ENCODE measurements at places on chromosomes 5 and 9.
A peak's percentile ranks its signal among the peaks of the same experiment; 100 is the strongest.

DNA sequence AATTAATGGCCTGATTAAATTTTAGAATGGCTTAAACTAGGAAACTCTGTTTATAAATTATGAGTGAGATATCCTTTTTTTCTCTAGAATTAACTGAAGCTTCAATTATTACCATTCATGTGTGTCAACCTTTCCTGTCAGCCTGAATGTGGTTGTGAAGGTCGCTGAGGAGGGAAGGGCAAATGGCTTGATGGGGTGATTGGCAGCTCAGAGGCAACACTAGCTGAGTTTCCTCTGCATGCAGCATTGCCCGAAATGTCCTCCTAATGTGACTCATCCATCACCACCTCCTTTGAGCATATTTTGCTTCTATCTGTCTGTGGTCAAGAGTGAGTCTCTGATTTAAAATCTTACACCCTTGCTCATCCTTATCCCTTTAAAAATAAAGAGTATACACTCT, 281.9 kb downstream of the TENT4A start:
- no peak for DNase-seq

DNA sequence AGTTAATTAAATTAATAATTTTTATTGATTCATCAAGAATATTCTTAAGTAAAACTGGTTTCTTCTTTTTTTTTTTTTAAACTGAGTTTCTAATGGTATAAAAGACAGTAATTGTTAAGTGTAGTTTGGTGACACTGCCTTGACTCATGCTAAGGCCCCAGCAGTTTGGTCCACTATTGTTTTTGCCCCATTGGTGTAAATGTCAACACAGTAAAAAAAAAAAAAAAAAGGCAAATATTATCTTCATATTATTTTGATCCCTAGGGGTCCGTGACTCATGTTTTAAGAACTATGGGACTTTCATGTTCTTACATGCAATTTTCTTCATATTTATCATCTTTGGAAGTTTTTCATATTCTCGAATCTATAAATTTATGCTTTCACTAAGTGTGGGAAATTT, 29.2 kb upstream of the JAK2 start:
- no peak for DNase-seq

DNA sequence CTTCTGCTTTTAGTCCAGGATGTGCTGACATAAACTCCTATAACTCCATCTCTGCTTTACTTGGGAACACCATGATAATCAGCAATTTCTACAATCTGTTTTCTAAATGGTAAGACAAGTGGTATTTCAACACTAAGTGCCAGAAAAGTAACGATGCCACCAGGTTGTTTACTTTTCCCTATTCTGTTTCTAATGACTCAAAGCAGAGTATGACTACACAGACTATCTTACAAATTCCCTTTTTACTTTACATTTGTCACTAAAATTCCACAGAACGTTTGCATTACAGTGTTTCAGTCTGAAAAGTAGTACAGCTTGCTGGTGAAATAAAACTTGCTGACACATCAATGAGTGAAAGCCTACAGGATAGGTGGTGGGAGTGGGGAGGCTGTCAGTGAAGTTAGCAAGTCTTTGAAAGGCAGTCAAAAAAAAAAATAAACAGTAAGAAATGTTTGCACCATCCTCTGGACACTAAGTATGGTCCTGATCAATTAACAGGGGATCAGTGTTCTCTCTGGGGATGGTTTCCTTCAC, 186.5 kb downstream of the LURAP1L start:
- no peak for DNase-seq

DNA sequence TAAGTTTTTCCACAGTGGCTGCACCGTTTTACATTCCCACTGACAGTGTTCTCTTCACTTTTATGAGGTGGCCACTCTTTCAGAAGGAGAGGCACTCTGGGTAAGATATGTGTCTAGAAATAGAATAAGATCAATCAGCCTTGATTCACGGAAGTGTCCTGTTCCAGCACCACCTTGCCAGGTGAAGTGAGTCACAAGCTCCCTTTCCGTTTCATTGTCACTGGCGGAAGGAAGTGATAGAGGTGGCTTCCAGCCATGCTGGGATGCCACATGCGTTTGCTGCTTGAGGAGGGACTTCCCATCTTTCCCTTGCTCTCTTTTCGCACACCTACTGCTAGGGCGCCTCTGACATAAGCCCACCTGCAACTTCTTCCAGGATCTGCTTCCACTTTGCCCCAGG, 217.1 kb downstream of the PIK3R1 start:
- DNase-seq = no peak

- no peak for DNase-seq
Measured at GRCh38 chr5:68420476-68421344, 205.2 kb downstream of the PIK3R1 start.

DNA sequence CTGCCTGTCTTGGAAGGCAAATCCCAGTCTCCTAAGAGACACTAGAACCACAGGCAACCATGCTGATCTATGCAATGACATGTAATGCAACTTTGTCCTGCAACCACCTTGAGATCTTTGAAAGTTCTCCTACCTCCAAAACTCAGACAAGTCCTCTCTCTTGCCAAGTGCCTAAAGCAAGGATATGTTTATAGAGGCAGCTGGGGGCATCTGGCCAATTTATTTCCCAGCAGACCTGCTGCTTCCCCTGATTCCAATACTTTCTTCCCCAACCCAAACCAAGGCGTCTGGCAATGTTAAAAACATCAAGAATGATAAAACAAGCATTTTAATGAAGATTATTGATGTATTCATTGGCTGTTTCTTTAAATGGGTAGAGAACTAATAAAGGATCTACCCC, 138.4 kb downstream of the DOCK8 start:
- no peak for DNase-seq

DNA sequence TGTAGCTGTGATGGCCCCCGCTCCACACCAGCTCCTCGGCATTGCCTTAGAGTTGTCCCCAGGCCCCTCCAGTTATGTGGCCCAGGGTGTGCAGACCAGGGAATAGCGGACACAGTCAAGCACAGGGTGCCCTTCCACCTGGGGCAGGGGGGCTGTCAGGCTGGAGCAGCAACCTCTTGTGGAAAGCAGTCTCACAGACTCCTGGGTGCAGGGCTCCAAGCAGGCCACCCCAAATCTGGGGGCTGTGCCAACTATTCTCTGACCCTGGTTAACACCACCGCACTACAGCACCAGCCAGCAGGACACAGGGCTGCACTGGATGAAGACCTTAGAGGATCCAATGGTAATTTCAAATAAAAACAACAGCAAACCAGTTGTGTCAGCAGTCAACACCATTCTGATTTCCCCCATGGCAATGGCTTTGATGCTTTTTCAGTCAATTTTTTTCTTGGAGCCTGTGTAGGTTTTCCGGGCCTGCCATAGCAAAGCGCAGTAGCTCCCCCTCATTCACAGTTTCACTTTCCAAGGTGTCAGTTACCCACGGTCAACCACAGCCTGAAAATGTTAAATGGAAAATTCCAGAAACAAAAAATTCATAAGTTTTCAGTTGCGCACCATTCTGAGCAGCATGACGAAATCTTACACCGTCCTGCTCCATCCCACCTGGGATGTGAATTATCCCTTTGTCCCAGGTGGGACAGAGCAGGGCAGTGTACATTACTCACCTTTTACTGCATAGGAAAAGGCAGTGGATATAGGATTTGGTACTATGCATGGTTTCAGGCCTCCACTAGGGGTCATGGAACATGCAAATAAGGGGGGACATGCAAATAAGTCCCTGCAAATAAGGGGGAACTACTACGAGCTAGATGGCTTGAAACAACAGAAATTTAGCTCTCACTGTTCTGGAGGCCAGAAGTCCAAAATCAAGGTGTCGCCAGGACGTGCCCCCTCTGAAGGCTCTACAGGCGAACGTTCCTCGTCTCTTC, 49.0 kb downstream of the C5orf15 start:
- no peak for DNase-seq

DNA sequence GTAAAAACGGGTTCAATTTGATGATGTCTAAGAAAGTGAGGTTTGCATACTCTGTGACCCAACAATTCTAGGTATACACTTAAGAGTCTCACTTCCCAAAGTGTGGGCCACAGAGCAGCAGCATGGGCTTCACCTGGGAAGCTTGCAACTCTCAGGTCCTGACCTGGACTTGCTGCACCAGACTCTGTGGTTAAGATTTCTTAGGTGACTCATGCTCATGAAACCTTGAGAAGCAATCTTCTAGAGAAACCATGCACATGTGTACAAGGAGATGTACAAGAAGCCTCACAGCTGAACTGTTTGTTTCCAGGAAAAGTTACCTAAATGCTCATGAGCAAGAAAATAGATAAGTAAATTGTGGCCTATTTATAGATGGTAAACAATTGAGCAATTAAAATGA, 30.0 kb downstream of the DNAJC21 start:
- DNase-seq = no peak

DNA sequence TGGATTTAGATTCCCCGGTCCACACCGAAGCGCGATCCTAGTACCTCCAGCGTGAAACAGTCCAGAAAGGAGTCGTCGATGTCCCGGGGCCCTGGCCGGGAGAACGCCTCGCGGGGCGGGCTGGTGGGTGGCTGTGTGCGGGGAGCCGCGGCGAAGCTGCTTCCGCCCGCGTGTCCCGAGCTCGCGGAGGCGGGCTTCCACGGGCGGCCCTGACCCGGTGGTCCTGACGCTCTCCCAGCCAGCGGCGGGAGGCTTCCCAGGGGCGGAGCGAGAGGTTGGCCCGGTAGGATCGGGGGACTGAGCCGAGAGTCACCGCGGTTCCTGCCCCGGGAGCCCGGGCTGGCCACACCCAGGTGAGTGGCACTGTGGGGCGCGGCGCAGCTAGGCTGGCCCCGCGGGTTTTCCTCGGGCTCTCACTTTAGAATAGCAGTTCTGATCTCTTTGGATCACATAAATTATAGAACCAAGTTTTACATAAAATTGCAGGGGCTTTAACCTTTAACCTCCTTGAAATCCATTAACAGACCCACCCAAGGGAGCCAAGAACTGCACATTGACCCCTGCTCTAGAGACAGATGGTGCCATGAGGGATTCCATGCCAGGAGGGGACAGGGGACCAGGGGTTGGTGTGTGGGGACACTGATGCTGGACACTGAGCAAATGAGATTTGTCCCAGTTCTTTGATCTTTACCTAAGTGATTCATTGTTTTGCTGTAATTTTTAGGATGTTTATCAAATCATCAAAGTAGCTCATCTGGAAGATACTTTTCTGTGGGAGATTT, 29.2 kb upstream of the IL31RA start:
- no peak for DNase-seq

GRCh38 chr9:131046581-131047202, 37.7 kb downstream of the LAMC3 start:
- DNase-seq = peak; percentile 57

GRCh38 chr9:75132244-75132643, 43.9 kb downstream of the OSTF1 start:
- DNase-seq = no peak

- DNase-seq = no peak
Measured at GRCh38 chr5:501831-502184, 22.4 kb downstream of the SLC9A3 start.

DNA sequence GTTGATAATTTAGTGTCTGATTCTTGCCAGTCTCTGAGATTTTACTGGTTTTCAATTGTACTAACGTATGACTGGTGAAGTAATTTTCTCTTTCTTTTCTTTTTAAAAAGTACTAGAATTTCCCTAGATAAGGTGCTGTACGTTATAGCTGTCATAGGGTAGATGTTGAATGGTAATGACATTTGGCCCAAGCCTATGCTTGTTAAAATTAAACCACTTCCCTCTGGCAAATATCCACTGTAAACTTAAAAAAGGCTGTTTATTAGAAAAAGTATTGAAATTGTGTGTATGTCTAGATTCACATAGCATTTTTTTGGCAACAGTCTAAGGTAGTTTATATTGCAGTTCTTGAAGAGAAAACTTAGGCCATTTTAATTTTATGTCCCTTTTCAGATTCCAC, 97.6 kb downstream of the NNT start:
- no peak for DNase-seq

GRCh38 chr5:62100201-62100600, 205.8 kb upstream of the KIF2A start:
- no peak for DNase-seq

- no peak for DNase-seq
Measured at GRCh38 chr9:8649160-8649559, 849.6 kb upstream of the DMAC1 start.

- no peak for DNase-seq
Measured at GRCh38 chr5:84259283-84260045, 125.2 kb downstream of the EDIL3 start.

DNA sequence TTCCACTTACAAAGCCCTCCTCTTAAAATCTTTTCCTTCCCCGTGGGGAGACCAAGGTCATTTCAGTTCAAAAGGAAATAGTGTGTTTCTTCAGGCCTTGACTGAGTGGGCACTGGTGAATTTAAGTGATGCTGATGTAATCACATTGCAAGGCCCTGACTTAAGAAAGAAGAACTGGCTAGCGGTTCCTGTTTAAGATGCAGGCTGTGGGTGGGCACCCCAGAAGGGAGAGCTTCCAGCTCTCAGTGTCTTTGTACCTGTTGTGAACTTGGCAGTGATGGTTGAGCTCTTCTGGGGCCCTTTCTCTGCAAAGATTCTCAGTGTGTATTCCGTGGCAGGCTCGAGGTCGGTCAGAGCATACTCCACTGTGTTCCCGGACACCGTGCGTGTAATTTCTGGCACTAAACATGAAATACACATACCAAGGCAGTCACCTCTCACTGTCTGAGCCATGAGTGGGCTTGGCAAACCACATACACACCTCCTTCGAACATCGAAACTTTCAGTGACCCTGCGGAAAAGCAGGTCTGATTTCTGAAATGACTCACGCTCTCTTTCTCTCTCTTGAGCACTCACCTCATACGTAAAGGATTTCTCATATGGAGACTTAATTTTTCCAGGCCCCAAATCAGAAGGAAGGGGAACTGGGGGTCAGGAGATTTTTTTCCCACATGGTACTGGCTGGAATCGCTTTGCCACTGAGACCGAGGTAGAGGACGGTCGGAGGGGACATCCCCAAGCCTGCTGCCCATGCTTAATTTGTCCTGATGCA, 81.9 kb downstream of the TNC start:
- no peak for DNase-seq

DNA sequence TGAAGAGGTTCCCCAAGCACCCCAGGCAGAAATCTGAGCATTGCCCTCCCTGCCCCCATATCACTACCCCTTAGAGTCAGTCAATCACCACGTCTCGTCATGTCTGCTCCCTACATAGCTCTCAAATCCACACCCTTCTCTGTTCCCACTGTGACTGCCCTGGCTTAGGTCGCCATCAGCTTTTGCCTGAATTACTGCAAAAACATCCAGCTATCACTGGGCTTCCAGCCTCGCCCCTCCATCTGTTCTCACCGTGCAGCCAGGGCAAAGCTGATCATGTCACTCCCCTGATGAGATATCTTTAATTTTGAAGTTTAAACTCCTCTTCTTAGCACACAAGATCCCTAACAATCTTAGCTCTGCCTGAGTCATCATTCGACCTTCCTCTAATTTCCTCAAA, 89.6 kb upstream of the TBC1D2 start:
- DNase-seq = no peak

DNA sequence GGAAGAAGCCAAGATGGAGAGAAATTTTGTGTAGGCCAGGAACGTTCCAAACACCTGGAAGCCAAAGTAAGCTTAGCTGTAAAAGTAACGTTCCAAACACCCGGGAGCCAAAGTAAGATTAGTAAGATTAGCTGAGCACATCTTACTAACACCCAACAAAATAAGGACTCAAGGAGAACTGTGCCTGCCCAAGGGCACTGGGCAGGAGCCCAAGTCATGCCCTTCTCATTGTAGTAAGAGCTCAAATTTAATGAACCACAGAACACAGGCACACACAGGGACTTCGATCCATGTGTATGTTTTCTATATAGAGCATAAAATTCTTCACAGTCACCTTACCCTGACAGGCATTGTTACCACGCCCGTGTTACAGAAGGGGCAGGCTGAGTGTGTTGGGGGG, 36.1 kb upstream of the NXNL2 start:
- DNase-seq = no peak

Data from stimulated activated CD4-positive, alpha-beta T cell treated with anti-CD3 and anti-CD28 coated beads, Interleukin-1b, Interleukin-23, amount 100 ng/mL, for 1 hour (primary cell).